Kidney (tissue), 22 donors: ENCODE measurements at places on chromosomes 3 and 15. TPM values are rescaled to one million over a fixed set of nuclear protein-coding genes. Genes with fewer than 3 reads are reported as not detected.

Gene FANCD2OS
- polyA plus RNA-seq = not detected

Gene PRSS50
- polyA plus RNA-seq = 0.19 TPM

Gene CACNA2D2
- 6.0 TPM for polyA plus RNA-seq

- no peak for DNase-seq
These were observed 10.0 kb downstream of the C3orf52 start for GRCh38 chr3:112096176-112096575.

DNA sequence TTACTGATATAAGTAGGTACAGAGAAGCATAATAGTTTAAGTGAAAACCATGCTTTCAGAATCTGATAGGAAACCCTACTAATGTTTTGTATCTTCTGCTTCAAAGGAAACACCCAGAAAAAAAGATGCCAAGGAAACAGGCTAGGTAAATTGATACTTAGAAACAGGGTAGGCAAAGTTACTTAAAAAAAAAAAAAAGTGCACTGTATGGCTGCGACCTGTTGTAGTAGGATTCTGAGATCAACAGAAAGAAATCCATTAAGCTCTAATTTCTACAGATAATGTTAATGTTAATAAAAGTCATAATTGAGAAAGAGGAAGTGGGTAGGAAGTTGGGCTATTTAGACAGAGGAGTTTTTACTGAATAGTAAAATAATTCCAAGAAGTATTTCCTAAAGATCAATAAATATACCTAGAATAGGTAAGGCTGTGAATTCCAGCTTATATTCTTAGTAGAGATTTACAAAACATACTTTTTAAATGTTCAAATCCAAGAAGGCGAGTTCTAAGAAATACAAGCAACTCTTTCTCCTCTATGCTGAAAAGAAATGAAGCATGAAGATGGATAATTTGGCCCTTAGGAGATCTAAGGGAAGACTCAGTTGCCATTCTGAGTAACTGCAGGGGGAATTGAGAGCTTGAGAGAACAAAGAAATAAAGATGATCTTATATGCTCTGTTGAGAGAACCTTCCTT, 24.1 kb upstream of the STT3B start:
- no peak for DNase-seq

- DNase-seq = no peak
These were observed 393.3 kb downstream of the TBC1D5 start for GRCh38 chr3:17349093-17349492.

GRCh38 chr15:23646165-23647000, 1.3 kb downstream of the MAGEL2 start:
- DNase-seq = no peak

GRCh38 chr3:90007778-90008499, 900.5 kb downstream of the EPHA3 start:
- DNase-seq = no peak

DNA sequence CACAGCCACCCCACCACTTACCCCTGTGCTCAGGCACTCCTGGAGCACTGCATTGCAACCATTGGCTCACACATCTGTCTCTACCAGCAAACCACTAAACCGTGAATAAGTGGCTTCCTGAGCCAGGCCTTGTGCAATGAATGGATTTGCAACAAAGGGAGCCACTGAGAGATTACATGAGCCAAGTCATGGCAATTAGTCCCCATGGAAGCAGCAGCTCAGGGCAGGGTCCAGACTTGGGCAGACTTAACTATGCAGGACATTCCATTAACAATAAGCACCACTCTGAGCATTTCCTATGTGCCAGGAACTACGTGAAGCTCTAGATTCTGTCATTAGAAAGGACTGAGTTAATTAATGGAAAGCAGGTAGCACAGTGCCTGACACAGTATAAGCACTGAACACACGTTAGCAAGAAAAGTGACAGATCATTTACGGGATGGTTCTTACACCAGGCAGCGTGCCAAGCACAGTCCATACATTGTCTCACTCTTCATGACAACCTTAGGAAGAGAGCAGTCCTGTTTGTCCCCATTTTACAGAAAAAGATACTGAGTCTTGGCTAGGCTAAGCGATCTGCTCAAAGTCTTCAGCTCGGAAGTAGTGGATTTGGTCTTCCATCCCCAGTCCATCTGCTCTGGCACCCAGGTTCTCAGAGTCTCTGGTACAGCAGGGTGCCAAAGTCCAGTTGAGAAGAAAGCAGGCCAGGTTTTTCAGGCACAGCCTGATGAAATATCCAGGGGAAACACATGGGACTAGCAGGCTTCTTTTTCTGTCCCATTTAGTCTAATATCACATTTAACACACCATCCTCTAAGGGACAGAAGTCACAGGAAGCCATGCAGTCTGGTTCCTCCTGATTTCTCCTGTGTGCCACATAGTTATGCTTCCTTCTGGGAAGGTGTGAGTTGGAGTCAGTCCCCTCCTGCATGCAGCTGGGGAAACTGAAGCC, 44.1 kb downstream of the LIPC start:
- DNase-seq = no peak

DNA sequence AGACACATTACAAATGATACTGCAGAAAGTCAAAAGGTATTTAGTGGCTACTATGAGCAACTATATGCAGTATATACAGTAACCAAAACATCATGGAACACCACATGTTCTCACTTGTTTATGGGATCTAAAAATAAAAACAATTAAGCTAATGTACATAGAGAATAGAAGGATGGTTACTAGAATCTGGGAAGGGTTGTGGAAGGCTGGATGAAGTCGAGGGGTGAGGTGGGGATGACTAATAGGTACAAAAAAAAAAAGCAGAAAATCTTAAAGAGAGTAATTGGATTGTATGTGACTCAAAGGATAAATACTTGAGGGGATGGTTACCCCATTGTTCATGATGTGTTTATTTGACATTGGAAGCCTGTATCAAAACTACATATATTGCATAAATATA, 848.8 kb upstream of the GBE1 start:
- no peak for DNase-seq

- DNase-seq = no peak
These were observed 40.3 kb downstream of the CFAP100 start for GRCh38 chr3:126434931-126435411.

DNA sequence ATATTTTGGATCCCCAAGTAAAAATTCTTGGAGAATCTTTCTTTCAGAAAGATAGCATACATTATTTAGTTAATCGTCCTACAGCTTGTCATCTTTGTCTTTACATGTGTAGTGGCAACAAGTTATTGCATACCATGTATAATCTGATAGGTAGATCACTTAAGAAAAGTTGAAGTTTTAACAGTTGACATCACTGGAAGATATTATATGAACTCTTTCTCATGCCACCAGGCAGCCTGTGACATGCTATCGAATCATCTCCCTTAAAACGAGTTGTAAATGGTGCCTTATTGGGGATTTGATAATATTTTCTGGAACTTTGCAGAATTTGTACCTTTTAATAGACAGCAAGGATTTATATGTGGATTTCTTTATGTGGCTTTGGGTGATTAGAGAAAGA, 8.7 kb downstream of the U2SURP start:
- DNase-seq = no peak
